ENCODE measurements at places on chromosomes 2 and 18.

DNA sequence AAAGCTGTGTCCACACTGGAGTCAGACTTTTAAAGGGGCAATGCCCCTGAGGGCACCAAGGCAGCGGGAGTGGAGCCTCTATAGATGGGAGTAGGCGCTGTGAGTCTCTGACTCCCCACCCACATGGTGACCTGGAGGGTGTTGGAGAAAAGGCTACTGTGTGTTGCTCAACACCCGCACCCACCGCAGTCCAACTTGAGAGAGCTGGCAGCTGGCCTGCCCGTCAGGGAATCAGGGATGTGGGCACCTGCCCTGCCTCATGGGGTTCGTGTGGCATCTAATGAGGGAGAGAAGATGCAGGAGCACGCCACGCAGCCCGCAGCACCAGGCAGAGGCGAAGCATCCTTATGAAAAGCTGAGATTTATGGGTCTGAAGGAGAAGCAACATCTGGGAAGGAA lies 84.2 kb downstream of the KLHL29 start:
- no peak for DNase-seq

DNA sequence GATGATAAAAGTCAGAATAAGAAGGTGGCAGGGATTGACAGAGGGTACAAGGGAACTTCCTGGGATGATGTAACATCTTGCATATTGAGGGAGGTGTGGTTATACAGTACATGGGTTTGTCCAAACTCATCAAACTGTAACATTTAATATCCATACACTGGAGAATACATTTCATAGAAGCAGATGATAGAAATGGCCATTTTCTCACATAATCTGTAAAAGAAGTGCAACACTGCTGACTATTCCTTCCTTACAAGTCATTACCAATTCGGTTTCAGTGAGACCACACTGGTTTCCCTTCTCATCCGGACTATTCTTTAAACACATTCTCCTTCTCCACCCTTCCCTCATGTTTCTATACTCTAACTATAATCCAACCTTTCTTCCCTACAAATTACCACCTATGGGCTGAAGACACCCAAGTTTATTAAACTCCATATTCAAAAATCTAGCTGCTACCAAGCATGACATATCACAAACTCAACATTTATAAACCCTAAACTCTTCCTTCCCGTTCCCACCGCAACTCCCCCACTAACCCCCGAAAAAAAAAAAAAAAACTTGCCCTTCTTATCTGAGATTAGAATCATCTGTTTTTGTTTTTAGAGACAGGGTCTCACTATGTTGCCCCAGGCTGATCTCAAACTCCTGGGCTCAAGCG lies 1.6 kb downstream of the COX7A2L start:
- DNase-seq: no peak

GRCh38 chr2:48482769-48483168 lies 47.2 kb upstream of the STON1 start:
- DNase-seq: no peak

- no peak for DNase-seq
These were observed 107.1 kb downstream of the PIEZO2 start for GRCh38 chr18:11042247-11042646.

DNA sequence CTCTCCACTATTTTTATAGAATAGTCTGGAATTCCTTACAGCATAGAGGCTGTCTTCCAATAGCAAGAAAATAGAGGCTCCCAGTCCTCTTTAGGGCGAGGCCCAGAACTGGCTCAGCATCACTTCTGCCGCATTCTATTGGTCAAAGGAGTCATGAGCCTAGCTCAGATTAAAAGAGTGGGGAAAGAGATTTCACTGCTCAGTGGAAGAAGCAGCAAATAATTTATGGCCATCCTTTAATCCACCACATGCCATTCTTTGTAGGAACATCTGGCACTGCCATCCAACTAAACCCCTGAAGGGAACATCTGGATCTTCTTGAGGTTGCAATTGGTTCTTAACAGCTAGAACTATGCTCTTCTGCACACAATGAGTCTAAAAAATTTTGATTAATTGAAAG lies 43.4 kb upstream of the NEUROD1 start:
- no peak for DNase-seq

DNA sequence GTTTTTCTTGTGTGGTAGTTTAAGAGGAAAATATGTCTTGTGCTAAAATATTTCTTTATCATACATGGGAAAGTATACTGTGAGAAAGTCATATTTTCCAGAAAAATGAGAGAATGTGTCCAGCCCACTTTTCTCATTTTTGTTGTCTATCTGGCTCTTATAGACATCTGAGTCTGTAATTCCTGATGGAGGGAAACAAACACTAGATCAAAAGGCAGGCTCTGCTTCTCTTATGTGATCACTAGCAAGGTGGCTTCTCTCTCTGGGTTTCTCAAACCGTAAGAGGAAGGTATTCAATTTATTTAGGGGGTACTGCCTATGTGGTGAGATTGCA lies 40.0 kb upstream of the PEX13 start:
- DNase-seq: no peak

DNA sequence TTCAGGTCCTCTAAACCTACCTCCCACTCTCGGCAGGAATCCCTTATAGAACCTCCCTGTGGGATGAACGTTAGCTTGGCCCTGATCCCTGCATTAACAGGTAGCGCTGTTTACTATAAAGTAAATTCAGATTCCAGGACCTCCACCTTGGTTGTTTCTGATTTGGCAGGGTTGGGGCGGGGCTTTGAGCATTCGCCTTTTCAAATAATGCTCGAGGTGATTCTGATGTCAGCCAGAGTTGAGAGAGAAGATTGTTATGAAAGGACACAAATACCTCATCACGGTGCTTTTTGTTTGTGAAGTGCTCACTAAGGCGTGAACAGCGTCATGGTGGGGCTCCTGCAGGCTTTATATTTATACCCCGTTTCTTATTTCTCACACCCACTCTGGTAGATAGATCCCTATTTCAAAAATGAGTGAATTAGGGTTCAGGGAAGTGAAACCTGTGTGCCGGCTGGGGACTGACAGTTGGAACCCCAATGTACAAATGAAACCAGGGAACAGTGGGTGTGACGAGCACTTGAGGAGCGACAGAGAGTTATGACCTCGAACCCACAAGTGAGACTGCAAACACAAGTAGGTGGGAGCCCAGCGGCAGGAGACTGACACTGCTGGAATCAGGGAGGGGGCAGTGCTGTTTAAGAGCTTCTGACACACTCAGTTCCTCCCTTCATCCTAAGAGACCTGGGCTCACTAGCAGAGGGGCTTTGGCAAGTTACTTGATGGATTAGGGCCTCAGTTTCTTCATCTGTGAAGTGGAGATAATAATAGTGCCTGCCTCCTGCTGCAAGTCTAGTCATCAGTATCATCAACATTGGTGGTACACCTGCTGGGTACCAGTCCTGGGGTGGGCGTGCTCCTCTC lies 14.2 kb upstream of the CXCR4 start:
- no peak for DNase-seq

DNA sequence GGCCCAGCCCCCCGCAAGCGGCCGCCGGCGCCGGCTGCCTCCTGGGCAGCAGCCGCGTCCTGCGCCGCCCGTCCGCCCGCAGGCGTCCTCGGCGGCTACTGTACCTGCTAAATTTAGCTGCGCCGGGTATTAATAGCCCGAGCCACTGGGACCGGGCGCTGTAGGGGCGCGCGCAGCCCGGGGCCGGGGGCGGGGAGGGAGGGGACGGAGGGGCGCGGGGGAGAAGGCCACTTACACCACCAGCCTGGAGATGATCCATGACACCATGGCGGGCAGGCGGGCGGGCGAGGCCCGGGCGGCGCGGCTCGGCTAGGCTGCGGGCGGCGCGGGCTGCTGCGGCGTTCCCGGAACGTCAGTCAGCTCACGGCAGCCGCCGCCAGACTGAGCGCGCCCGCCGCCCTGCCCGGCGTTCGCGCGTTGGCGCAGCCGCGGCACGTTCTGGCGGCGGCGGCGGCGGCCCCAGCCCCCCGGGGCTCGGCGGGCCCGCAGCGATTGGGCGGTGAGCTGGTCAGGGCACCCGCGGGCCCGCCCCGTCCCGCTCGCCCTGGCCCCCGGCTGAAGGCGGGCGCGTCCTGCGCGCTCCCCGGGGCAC lies at the start of gene REEP1:
Gene REEP1 (minus strand): TSS at position 383 of the 592 bp plus-strand sequence. CDS start 116 bp downstream, at position 267.
- no peak for DNase-seq

DNA sequence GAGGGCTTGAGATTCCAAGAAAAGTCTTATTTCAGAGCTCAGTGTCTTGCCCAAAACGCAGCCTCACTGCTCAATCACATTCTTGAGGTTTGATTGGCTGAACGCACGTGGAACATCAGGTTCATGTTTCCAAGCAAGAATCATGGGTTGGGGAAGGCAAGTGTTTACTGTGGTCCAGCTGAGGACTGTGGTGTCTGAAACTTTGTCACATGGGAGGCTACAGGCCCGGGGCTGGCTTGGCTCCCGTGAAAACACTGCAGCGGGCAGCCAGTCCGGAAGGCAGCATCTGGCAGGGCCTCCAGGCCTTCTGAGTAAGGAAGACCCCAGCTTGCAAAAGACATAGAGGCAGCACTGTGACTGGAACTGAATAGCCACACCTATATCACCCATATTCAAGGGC lies 84.7 kb downstream of the POLR1A start:
- no peak for DNase-seq

- DNase-seq: no peak
These were observed 96.8 kb downstream of the GPD2 start for GRCh38 chr2:156532989-156533388.

- DNase-seq: no peak
These were observed 195.4 kb upstream of the ARL4C start for GRCh38 chr2:234691968-234692955.

DNA sequence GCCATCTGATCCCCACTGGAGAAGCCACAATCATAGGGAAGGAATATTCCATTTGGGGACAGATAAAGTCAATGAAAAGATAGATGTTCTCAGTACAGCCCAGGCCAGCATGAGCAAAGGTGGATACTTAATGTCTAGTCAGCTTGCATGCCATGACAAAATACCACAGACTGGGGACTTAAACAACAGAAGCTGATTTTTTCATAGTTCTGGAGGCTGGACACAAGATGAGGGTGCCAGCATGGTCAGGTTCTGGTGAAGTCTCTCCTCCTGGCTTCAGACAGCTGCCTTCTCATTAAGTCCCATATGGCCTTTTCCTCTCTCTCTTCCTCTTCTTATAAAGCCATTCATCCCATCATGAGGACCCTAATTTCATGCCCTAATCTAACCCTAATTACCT lies 116.1 kb upstream of the CYP1B1 start:
- DNase-seq: no peak

DNA sequence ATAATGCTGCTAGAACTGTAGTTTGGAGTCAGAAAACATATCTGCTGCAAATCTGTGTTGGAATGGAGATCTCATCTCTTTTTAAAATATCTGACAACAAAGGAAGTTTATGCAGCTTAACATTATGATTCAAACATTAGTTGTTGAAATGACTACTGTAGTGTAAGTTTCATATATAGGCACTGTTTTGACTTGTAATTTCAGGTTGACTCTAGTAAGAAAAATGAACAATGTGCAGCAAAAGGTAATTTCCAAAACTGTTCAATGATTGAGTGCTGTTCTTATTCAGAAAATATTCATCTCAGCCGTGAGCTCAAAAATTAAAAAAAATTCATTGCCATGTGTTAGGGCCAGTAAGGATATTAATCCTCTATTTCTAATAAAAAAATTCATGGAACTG lies 48.5 kb downstream of the CCDC138 start:
- no peak for DNase-seq

- DNase-seq: no peak
These were observed 74.0 kb downstream of the TMX3 start for GRCh38 chr18:68640861-68641260.

GRCh38 chr2:58449286-58450010 lies 208.3 kb upstream of the FANCL start:
- DNase-seq: no peak

DNA sequence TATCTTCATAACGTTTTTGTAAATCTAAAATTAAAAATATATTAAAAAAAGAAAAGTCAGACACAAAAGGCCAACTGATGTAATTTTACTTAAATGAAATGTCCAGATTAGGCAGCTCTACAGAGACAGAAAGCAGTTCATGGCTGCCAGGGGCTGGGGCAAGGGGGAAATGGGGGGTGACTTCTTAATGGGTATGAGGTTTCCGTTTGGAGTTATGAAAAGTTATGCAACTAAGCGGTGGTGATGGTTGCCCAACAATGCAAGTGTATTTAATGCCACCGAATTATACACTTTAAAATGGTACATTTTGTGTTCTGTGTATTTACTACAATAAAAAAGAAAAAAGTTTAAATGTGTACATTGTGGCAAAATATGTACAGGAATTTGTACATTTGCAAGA lies 70.2 kb upstream of the TEX51 start:
- no peak for DNase-seq

DNA sequence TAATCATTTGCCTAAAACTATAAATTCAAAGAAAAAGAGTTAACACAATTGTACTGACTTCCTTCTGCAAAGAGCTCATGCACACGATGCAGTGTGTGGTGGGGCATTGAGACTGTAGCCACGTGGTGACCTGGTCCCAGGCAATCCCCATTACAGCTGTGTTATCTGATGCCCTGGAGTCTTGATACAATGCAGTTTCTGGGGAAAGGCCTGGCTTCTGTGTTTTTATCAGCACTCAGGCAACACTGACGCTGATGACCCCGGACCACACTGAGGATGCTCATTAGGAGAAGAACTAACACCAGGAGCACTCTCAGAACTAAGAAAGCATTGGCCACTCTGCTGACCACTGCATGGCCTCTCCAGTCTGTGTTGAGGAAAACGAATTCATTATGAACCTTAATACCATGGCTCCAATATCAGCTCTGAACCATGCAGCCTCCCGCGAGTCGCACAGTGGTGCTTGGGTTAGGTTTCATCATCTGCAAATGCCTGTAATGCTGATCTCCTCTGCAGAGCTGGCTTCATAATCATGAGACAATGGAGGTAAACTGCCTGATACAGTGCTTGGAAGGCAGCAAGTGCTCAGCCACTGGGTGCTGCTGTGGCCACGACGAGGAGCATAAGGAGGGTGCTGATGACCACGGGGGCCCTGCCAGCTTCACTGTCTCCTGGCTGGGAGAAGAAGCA lies 218.5 kb downstream of the MYT1L start:
- DNase-seq: no peak

- no peak for DNase-seq
These were observed 29.3 kb downstream of the TGFA start for GRCh38 chr2:70523996-70524965.

GRCh38 chr2:105741617-105742016 lies 3.1 kb upstream of the NCK2 start:
- no peak for DNase-seq

- no peak for DNase-seq
These were observed 644 bp downstream of the ABCG5 start for GRCh38 chr2:43837831-43838559.

DNA sequence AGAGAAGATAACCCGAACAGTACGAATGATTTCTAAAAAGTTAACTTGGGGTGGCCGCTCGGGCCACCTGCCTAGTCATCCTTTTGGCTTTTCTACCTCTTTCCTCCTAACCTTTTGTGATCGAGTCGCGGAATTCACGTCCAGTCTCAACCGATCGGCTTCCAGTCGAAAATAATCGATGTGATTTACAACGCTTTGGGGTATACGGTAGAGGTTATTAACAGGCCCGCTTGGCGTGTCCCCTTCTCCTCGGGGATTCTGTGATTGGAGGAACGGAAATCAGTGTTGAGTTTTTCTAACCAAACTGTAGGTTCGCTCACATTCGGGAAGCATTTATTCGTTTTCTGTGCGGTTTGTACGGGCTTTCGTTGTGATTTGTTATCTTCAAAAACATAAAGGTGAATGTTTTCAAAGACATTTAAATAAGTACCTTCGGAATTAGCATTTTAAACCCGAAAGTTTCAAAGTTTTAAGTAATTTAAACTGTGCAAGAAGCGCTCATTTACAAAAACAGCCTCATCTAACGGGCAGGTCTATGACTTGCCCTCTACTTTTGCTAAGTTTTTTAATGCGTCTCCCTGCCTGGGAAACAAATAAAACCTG lies 588 bp upstream of the FOXI3 start:
- DNase-seq: no peak

GRCh38 chr18:47585136-47585535 lies 333.7 kb upstream of the SKOR2 start:
- no peak for DNase-seq

Measured in stimulated activated CD8-positive, alpha-beta memory T cell treated with anti-CD3 and anti-CD28 coated beads, Interleukin-4, amount 100 ng/mL, for 24 hours (primary cell).